ENCODE measurements at places on chromosomes 13 and 19. TPM values are rescaled to one million over a fixed set of nuclear protein-coding genes. Genes with fewer than 3 reads are reported as not detected.

ZSCAN4 gene
- not detected for total RNA-seq

ZNF93 gene
- total RNA-seq = 7.2 TPM

CGB1 gene
- total RNA-seq = not detected

PRR36 gene
- total RNA-seq = 0.21 TPM

SCEL gene
- total RNA-seq = not detected

SULT2A1 gene
- total RNA-seq = not detected

KIR2DL1 gene
- not detected for total RNA-seq

ANGPTL4 gene
- 4.1 TPM for total RNA-seq

ODAD3 gene
- 0.24 TPM for total RNA-seq

GRCh38 chr19:45306518-45307027, 16.1 kb downstream of the CKM start:
- no peaks in the 10 kb centered on the region for H3K27me3 ChIP-seq
- no peak overlapping the region for H3K27ac ChIP-seq
- H3K36me3 ChIP-seq = no peaks in the 10 kb centered on the region
- DNase-seq = no peak
- no peaks in the 10 kb centered on the region for H3K4me1 ChIP-seq

GRCh38 chr19:44779150-44779549, 1.5 kb downstream of the CBLC start:
- DNase-seq = no peak
- peaks cover under 1% of the 10 kb centered on the region for H3K4me1 ChIP-seq
- no peak overlapping the region for H3K27ac ChIP-seq
- no peak overlapping the region for H3K4me3 ChIP-seq
- H3K27me3 ChIP-seq = peaks cover 4% of the 10 kb centered on the region

DNA sequence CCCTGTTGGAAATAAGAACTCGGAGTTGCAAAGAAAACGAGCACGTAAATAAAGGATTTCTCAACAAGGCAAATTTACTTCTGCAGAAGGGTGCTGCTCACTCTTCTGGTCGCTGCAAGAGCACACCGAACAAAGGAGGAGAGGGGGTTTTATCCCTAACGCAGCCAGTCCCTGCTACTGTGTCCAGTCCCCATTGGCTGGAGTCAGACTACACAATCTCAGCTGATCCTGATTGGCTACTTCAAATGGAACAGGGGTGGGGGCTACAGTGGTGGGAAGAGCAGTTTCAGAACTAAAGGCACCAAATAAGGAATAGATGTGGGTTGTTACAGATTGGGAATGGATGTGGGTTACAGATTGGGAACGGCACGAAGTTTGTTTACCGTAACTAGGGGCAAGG, 63.9 kb upstream of the MCF2L start:
- no peaks in the 10 kb centered on the region for H3K27me3 ChIP-seq

- no peak overlapping the region for H3K4me3 ChIP-seq
- H3K4me1 ChIP-seq = peaks cover 7% of the 10 kb centered on the region
- peaks cover 2% of the 10 kb centered on the region for H3K36me3 ChIP-seq
- no peak for DNase-seq
Measured at GRCh38 chr19:55373306-55373992, 3.2 kb upstream of the TMEM190 start.

DNA sequence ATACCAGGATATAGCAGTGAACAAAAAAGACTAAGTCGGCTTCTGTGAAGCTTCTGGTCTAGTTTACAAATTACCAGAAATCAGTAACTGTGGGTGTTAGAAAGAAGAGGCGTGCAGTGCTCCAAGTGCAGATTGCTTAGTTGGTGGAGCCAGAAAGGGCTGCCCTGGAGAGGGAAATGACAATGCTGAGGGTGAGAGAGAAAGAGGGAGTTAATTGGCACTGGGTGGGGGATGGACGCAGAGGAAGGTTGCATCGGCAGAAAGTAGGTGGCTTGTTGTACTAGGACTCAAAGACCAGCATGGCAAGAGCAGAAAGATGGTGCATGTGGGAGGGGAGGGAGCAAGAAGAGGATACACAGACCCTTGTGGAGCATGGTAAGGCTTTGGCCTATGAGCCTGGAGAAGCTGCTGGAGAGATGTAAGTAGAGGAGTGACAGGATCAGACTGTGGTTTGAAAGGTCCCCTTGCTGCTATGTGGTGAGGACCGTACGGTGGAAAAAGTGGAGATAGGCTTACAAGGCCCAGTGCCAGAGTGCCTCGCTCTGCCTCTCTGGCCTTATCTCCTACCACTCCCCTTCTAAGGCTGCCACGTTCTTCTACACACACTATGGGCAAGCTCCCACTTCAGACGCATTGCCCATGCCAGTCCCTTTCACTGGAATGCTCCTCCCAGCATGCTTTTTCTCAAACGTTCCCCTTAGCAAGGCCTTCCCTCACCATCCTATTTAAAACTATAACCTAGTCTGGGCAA, 13.5 kb downstream of the SMG9 start:
- no peak overlapping the region for H3K4me3 ChIP-seq
- DNase-seq = no peak
- peaks cover 68% of the 10 kb centered on the region for H3K36me3 ChIP-seq
- H3K27ac ChIP-seq = no peak overlapping the region

- no peak overlapping the region for H3K27ac ChIP-seq
- no peaks in the 10 kb centered on the region for H3K4me1 ChIP-seq
- H3K36me3 ChIP-seq = peaks cover 30% of the 10 kb centered on the region
- H3K27me3 ChIP-seq = no peaks in the 10 kb centered on the region
Measured at GRCh38 chr19:39308531-39309304, 11.9 kb downstream of the LRFN1 start.

GRCh38 chr13:84129966-84130365, 247.7 kb upstream of the SLITRK1 start:
- no peak overlapping the region for H3K27ac ChIP-seq
- no peaks in the 10 kb centered on the region for H3K4me1 ChIP-seq
- no peak for DNase-seq
- no peak overlapping the region for H3K4me3 ChIP-seq
- no peaks in the 10 kb centered on the region for H3K27me3 ChIP-seq
- H3K36me3 ChIP-seq = no peaks in the 10 kb centered on the region

DNA sequence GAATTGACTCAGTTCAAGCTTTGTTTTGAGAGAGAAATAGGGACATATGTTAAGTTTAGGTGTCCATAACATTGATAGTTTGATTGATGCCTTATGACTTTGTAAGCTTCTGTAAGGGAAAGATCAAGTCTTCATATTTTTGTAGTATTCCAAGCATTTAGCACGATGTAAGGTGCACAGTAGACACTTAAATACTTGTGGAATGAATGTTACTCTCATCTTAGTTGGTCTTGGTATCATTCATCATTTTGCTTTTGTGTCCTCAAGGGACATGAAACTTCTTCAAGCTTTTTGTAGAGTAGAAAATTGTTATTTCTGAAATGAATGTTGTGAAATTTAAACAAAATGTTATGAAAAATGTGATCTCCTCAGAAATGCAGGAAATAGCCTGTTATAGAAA, 10.1 kb downstream of the TDRD3 start:
- no peaks in the 10 kb centered on the region for H3K27me3 ChIP-seq
- H3K27ac ChIP-seq = no peak overlapping the region
- H3K36me3 ChIP-seq = peaks cover 12% of the 10 kb centered on the region

DNA sequence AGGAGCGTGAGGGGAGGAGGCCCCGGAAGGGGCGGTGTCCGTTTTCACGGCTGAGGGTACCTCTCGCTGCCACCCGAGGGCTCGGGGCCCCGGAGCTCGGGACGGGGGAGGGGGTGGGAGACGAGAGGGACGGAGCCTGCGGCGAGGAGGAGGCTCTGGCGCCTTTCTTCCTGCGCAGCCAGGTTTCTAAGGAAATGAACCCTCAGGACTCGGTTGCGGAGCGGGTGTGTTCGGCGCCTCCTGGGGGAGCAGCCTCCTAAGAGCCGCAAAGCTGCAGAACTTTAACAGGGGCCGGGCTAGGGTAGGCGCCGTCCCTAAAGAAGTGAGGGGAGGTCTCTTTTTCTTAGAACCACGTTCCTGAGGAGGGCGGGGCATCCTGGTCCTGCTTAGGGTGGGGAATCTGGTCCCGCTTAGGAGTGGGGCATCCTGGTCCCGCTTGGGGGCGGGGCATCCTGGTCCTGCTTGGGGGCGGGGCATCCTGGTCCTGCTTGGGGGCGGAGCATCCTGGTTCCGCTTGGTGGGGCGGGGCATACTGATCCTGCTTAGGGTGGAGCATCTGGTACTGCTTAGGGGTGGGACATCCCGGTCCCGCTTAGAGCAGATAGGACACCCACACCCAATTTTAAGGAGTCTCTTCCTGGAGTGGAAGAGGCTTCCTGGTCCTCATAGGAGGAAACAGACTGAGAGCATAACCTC, 6.2 kb downstream of the SYT5 start:
- peaks cover 15% of the 10 kb centered on the region for H3K4me1 ChIP-seq
- H3K36me3 ChIP-seq = no peaks in the 10 kb centered on the region
- H3K4me3 ChIP-seq = peak overlapping the region; percentile 76
- peaks cover 67% of the 10 kb centered on the region for H3K27me3 ChIP-seq

- peak; percentile 35 for DNase-seq
- H3K4me3 ChIP-seq = no peak overlapping the region
- H3K36me3 ChIP-seq = no peaks in the 10 kb centered on the region
- H3K27me3 ChIP-seq = peaks cover 29% of the 10 kb centered on the region
Measured at GRCh38 chr19:51549533-51550324, 18.3 kb upstream of the SIGLEC6 start.

DNA sequence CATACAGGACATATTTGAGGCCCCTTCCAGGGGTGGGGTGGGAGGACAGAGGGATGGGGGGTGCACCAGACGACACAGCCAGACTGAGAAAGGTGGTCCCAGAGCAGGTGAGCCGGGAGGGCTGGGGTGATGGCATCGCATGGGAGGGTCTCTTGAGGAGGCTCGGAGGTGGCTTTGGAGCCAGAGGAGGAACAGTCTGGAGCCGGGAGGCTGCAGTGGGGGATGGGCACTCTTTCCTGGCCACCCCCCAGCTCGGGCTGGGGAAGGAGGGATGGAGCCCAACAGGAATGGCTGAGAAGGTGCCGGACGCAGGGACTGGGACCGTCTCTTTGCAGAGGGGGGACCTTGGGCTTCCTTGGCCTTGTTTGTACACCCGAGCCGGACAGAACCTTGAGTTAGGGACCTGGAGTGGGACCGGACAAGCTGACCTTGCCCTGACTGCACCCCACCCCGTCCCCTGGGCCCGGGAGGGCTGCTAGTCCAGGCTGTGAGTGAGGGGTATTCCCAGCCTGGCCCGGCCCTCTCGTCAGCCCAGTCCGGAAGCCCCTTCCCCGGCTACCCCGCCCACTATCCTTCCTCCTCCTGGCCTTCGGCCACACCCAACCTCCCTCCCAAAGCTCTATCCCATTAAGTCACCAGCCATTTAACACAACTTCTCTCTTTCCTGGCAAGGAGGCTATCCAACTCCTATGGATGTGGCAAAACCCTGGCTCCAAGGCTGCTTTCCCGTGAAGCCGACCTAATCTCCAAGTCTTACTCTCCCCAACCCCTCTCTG, 816 bp upstream of the TBXA2R start:
- no peak overlapping the region for H3K27ac ChIP-seq
- peaks cover 6% of the 10 kb centered on the region for H3K4me1 ChIP-seq
- H3K4me3 ChIP-seq = peak overlapping the region; percentile 54
- peaks cover 10% of the 10 kb centered on the region for H3K36me3 ChIP-seq
- DNase-seq = no peak

GRCh38 chr13:103044056-103044455, 22.2 kb downstream of the SLC10A2 start:
- H3K36me3 ChIP-seq = no peaks in the 10 kb centered on the region
- no peak for DNase-seq
- H3K27ac ChIP-seq = no peak overlapping the region
- no peaks in the 10 kb centered on the region for H3K4me1 ChIP-seq
- H3K4me3 ChIP-seq = no peak overlapping the region

DNA sequence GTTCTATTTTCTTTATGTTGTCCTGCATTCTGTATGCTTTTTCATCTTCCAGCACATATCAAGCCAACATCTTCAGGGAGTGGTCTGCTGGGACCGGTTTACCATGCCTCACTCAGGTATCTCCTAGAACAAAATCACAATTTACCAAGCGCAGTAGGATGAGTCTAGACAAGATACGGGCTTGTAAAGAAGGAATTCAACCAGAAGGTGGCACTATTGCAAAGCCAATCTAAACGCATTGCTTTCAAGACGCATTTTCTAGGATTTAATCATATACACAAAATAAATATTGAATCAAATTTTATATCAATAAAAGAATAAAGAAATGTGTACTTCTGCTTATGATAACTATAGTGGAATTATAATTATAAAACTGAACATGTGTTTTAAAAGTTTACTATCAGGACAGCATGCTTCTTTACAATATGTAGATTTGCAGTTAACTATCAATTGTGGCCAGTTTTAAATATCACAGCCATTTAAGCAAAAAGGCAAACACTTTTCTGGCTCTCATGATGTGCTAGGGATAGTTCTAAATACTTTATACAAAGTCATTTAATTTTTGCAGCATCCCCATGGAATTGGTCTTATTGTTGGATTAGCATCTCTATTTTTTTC, 16.1 kb upstream of the TPP2 start:
- H3K27me3 ChIP-seq = peaks cover 16% of the 10 kb centered on the region
- no peak overlapping the region for H3K4me3 ChIP-seq
- DNase-seq = peak; percentile 85
- H3K27ac ChIP-seq = no peak overlapping the region
- H3K36me3 ChIP-seq = no peaks in the 10 kb centered on the region

DNA sequence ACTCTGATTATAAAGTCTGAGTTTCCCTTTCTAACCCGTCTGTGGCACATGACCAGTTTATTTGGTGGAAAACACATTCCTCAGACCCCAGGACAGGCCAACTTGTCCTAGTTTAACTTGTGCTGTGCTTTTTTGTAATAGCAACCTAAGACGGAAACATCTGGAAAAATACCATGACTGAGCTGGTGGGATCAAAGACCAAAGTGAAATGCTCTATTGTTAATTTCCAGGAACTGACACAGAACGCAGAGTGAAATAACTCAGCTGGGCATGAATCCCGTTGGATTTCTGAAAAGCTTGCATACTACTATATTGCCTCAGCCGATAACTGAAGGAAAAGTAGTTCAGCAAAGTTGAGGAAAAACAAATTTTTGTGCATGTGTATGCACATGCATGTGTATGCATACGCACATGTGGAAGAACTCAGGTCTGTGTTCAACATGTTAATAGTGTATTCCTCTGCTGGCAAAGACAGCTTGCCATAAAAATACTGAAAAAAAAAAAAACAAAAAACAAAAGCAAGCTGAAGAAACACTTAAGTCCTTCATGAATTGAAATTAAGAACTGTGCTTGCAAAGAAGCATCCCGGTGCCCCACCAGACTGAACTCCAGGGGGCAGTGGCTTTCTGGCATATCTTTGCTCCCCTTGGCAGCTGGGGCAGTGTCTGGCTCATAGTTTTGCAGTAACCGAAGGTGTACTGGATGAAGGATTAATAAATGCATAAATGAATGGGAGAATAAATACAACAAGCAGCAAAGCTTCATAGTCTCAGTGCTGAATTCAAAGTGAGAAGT, 187.8 kb downstream of the LHFPL6 start:
- no peak for DNase-seq
- H3K4me3 ChIP-seq = no peak overlapping the region
- H3K4me1 ChIP-seq = no peaks in the 10 kb centered on the region

GRCh38 chr19:2722541-2723344, 1.6 kb upstream of the DIRAS1 start:
- H3K36me3 ChIP-seq = no peaks in the 10 kb centered on the region
- H3K27me3 ChIP-seq = peaks cover 25% of the 10 kb centered on the region
- no peak for DNase-seq
- no peaks in the 10 kb centered on the region for H3K4me1 ChIP-seq

- H3K27me3 ChIP-seq = no peaks in the 10 kb centered on the region
- no peaks in the 10 kb centered on the region for H3K36me3 ChIP-seq
- no peak overlapping the region for H3K4me3 ChIP-seq
- DNase-seq = no peak
- no peaks in the 10 kb centered on the region for H3K4me1 ChIP-seq
- H3K27ac ChIP-seq = no peak overlapping the region
Measured at GRCh38 chr13:21106089-21106488, 44.7 kb upstream of the LATS2 start.

Data from activated CD4-positive, alpha-beta T cell treated with anti-CD3 and anti-CD28 coated beads, Interleukin-2, amount 10 ng/mL, durations not matched to agents 24 days and 14 days (primary cell).